ENCODE measurements at places on chromosomes 5 and 9.

GRCh38 chr5:56712895-56713591 lies 102.3 kb upstream of the MAP3K1 start:
- DNase-seq = no peak

- no peak for DNase-seq
These were observed 101.1 kb upstream of the ZNF366 start for GRCh38 chr5:72608297-72608696.

DNA sequence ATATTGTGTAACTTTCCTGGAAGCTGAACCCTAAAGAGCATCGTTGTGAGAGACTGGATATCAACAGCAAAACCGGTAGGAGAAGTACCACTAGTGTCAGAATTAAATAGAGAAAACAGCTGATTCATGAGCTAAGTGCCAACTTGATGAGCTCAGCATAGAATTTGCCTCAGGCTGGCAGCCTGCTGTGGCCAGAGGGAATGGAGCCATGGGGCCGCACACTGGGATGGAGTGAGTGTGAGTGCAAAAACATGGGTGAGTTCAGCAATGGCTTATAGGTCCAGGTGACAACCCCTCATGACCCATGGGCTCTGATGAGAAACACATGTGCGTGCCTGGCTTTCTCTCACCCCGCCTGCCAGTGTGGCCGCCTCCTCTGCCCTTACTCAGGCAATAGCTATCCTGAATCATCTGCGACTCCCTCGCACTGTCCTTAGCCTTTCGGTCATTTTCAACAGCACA lies 25.4 kb downstream of the ADAMTS16 start:
- no peak for DNase-seq

DNA sequence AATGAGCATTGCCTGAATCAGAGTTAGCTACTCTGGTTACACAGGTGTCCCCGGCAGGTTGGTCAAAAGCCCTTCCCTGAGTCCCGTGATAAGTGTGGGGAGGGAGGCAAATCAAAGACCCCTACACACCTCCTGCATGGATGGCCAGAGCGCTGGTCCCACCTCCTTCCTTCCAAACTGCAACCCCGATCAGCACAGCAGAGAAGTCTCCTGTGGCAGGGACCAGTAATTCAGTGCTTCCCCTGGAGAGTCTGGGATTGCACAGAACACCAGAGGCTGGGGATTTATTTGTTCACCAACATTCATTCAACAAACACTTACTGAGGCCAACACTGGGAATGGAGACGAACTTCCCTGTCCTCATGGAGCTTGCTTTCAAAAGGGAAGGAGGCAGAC lies 46.2 kb downstream of the NSUN2 start:
- DNase-seq = no peak

All from stimulated activated CD4-positive, alpha-beta T cell treated with anti-CD3 and anti-CD28 coated beads, Interleukin-15, amount 100 ng/mL, for 48 hours (primary cell).